ENCODE measurements at places on chromosomes 2 and 18. TPM values are rescaled to one million over a fixed set of nuclear protein-coding genes. Genes with fewer than 3 reads are reported as not detected.

Gene CREG2
- not detected for total RNA-seq

Gene PCARE
- total RNA-seq, result not detected

DNA sequence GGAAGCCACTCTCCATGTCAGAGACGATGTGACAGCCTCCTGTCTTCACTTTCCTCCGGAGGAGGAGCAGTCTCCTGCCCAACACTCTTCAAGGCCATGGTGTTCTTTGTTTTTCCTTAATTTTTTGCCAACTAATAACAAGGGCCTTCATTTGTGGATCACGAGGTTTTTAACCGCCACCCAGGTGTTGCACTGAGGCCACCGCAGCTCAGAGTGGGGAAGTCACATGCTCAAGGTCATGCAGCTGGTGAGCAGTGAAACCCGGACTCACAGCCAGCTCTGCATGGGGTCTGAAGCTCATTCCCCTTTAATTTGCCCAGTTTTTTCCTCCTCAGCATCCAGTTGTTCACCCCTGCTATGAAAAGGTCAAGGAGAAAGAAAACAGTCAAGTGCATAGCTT lies 19.6 kb downstream of the ENOSF1 start:
- no peak for DNase-seq

GRCh38 chr2:240232264-240232915 lies 91.9 kb upstream of the OTOS start:
- no peak for DNase-seq

DNA sequence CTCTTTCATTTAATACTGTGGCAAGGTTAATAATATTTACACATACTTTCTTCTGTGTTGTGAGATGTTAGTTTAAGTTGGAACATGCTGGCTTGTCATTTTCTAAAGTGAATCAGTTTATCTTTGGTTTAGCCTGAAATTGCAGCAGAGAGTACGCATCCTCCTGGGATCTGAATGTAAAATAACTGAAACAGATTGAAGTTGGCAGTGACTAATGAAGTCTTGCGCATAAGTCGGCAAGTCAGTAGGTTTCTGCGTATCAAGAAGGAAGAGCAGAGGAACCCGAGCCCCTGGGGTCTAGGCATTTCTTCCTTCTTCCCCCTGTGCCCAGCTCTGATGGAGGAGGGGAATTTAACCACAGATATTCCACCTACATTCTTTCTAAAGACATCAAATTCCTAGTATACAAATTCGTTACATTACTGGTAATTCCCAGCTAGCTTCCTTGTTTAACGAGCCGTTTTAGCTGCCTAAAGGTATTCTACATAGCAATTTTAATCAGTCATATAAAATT lies 392.1 kb upstream of the RAB12 start:
- DNase-seq, result no peak

- no peak for DNase-seq
These were observed 15.1 kb upstream of the FAM98A start for GRCh38 chr2:33614190-33614589.

DNA sequence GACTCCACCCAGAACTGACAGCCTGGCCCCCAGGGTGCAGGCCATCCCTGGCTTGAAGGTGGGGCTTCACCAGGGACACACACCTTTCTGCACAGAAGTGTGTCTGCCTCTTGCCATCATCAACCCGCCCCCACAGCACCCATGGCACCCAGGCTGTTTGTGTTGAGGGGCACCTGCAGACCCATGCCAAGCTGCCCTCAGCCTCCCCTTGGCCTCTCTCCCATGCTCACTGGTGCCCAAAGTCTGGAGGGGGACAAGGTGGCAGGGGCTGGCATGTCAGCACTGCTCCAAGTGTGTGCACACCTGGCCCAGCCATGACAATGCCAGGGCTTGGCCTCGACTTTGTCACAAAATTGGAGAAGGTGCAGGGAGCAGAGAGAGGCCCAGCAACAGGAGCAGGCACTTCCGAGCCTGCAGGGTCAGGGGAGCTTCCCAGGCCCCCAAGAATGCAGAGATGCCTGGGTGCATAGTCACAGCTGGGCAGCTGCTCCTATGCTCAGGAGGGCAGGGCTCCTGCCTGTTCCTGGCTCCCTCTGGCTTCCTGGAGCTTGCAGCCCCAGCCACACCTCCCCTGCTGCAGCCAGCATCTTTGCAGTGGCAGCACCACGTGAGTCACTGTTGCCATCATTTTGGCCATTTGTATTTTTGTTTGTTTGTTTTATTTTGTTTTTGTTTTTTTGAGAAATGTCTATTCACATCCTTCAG lies 280.6 kb upstream of the UBE2E3 start:
- no peak for DNase-seq

Measured in A673 (cell line).